ENCODE measurements at places on chromosomes 13 and 19. TPM values are rescaled to one million over a fixed set of nuclear protein-coding genes. Genes with fewer than 3 reads are reported as not detected.

The CARD8 gene
- 47.2 TPM for total RNA-seq

The FCHO1 gene
- total RNA-seq: 45.8 TPM

The ZNF835 gene
- not detected for total RNA-seq

The ADM5 gene
- 4.5 TPM for total RNA-seq

The KHSRP gene
- 411 TPM for total RNA-seq

The KLK11 gene
- total RNA-seq: not detected

The CLEC4M gene
- 0.16 TPM for total RNA-seq

The CASP14 gene
- total RNA-seq: 0.11 TPM

The RTBDN gene
- not detected for total RNA-seq

The ZNF792 gene
- 2.0 TPM for total RNA-seq

The TYROBP gene
- 0.54 TPM for total RNA-seq

The ETV2 gene
- 1.3 TPM for total RNA-seq

The SHANK1 gene
- not detected for total RNA-seq

The MBD3L2 gene
- total RNA-seq: not detected

The PLIN5 gene
- 0.11 TPM for total RNA-seq

The CCDC169 gene
- not detected for total RNA-seq

The SULT2B1 gene
- total RNA-seq: 0.16 TPM

The ZNF563 gene
- total RNA-seq: 3.7 TPM

The NLRP4 gene
- not detected for total RNA-seq

The ZSCAN4 gene
- total RNA-seq: not detected

All from GM12878 (cell line).